ENCODE measurements at places on chromosomes 16 and 17. TPM values are rescaled to one million over a fixed set of nuclear protein-coding genes. Genes with fewer than 3 reads are reported as not detected.

KRT31 gene
- polyA plus RNA-seq, result not detected

CEP112 gene
- 10.1 TPM for polyA plus RNA-seq

TLCD3B gene
- 0.40 TPM for polyA plus RNA-seq

NUP93 gene
- 35.8 TPM for polyA plus RNA-seq

TEDC2 gene
- 2.5 TPM for polyA plus RNA-seq

PRSS53 gene
- 11.0 TPM for polyA plus RNA-seq

IL34 gene
- 3.2 TPM for polyA plus RNA-seq

TMC7 gene
- 0.48 TPM for polyA plus RNA-seq

TMEM186 gene
- 8.7 TPM for polyA plus RNA-seq

ALOX12B gene
- not detected for polyA plus RNA-seq
